ENCODE measurements at places on chromosomes 2 and 18.
A peak's percentile ranks its signal among the peaks of the same experiment; 100 is the strongest.

DNA sequence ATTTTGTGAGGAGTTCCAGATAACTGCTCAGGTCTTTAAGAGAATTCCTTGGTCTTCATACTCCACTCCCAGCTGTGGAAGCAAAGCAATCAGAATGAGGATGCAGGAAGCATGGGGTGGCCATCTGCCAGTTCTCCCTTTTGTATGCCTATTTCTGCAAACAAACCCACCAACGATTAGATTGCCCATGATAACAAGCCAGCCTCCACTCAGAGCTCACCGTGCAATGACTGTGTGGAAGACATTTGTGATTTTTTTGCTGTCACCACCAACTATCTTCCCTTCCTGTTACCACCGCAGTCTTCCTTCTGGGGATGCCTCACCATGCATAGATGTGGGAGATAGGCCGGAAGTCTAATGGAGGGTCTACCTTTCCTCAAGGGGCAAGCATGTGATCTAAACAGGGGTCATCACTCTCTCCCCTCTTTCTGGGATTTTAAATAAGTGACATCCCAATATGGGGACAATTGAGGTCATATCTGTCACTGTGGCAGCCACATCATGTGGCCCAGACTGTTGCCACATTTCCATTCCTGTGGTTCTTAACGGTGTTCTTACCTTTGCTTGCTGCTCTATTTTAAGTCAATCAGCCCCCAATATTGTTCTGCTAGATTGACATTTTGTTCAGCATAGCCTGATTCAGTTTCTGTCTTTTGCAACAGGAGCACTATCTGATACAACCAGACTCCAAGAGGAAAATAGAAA lies 4.4 kb downstream of the AFF3 start:
- H3K4me3 ChIP-seq = no peak overlapping the region
- H3K36me3 ChIP-seq = no peaks in the 10 kb centered on the region
- H3K27me3 ChIP-seq = no peaks in the 10 kb centered on the region
- no peaks in the 10 kb centered on the region for H3K4me1 ChIP-seq
- no peak for DNase-seq

DNA sequence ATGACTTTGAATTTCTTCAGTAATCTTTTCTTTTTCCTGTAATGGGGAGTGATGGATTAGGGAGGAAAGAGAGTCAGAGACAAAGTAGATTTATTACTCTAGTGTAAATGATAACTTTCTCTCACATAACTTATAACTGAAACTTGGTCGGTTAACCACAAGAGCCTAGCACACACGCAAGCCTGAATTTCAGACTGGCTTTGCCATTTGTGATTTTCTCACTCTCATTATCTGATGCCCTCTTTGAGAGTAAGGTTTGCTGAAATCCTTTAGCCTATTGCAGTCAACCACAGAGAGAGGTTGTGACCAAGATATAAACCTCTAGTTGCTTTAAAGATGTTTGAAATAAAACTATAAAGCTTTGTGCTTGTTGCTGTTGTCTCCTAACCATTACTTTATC lies 117.9 kb upstream of the NETO1 start:
- no peaks in the 10 kb centered on the region for H3K4me1 ChIP-seq
- no peak for DNase-seq
- H3K27ac ChIP-seq = no peak overlapping the region
- H3K27me3 ChIP-seq = no peaks in the 10 kb centered on the region
- H3K36me3 ChIP-seq = no peaks in the 10 kb centered on the region
- no peak overlapping the region for H3K4me3 ChIP-seq

DNA sequence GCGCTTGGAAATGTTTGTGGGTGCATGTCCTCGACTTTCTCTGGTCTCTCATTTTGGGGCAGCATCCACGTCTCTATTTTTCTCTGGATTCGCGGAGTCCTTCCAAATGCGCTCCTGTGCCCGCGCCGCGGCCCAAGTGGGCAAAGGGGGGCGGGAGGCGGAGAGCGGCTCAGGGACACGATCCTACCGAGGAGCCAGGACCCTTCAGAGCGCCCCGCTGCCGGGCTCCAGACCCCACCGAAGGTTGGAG lies 990 bp downstream of the EPAS1 start:
- DNase-seq = no peak
- no peaks in the 10 kb centered on the region for H3K36me3 ChIP-seq
- peaks cover 2% of the 10 kb centered on the region for H3K27me3 ChIP-seq
- peak overlapping the region; percentile 97 for H3K27ac ChIP-seq
- H3K4me3 ChIP-seq = peak overlapping the region; percentile 87
- peaks cover 16% of the 10 kb centered on the region for H3K4me1 ChIP-seq

- H3K27me3 ChIP-seq = peaks cover 59% of the 10 kb centered on the region
- H3K4me1 ChIP-seq = no peaks in the 10 kb centered on the region
These were observed 12.6 kb upstream of the KCNG2 start for GRCh38 chr18:79784965-79785770.

GRCh38 chr18:7038330-7038851 lies 79.2 kb downstream of the LAMA1 start:
- no peaks in the 10 kb centered on the region for H3K27me3 ChIP-seq
- H3K4me1 ChIP-seq = peaks cover 3% of the 10 kb centered on the region
- peak overlapping the region; percentile 9 for H3K27ac ChIP-seq
- no peaks in the 10 kb centered on the region for H3K36me3 ChIP-seq

DNA sequence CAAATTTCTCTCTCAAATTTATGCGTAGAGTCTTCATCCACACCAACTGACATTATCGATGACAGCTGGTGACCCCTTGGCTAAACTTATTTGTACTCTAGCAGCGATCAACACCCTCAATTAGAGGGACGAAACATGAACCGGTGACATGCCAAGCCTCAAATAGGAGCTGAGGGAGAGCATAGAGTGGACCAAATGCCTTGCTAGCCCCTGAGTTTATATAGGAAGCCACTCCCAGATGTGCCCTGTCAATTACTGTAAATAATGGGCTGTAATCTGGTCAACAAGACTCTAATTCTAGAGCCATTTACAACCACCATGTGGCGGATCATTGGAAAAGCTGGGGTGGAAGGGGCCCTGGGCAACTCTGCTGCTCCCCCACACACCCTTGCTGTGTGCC lies 47.6 kb upstream of the FHL2 start:
- no peaks in the 10 kb centered on the region for H3K36me3 ChIP-seq
- H3K27ac ChIP-seq = no peak overlapping the region
- H3K27me3 ChIP-seq = no peaks in the 10 kb centered on the region
- H3K4me3 ChIP-seq = no peak overlapping the region

DNA sequence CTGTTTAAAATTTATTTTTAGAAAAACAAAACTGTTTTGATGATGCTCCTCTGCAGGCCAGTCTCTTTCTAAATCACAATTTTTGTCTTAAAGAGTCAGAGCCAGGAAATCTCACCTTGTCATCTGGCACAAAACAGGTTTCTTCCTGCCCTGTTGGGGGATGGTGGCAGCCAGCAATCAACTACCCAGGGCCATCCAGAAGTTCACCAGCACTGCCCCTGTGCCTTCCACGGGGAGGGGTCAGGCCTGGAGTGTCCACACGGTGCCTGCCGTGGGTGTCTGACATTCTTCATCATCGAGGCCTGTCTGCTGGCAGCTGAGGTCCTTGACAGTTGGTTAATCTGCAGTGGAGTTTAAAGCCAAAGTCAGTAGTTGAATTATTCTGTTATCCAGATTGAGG lies 40.0 kb upstream of the BMP10 start:
- no peak overlapping the region for H3K27ac ChIP-seq
- H3K4me1 ChIP-seq = no peaks in the 10 kb centered on the region
- H3K27me3 ChIP-seq = no peaks in the 10 kb centered on the region
- no peak for DNase-seq
- no peak overlapping the region for H3K4me3 ChIP-seq

GRCh38 chr2:143177096-143177786 lies 48.0 kb downstream of the ARHGAP15 start:
- H3K27ac ChIP-seq = no peak overlapping the region
- no peaks in the 10 kb centered on the region for H3K27me3 ChIP-seq
- H3K4me3 ChIP-seq = no peak overlapping the region
- no peaks in the 10 kb centered on the region for H3K36me3 ChIP-seq

DNA sequence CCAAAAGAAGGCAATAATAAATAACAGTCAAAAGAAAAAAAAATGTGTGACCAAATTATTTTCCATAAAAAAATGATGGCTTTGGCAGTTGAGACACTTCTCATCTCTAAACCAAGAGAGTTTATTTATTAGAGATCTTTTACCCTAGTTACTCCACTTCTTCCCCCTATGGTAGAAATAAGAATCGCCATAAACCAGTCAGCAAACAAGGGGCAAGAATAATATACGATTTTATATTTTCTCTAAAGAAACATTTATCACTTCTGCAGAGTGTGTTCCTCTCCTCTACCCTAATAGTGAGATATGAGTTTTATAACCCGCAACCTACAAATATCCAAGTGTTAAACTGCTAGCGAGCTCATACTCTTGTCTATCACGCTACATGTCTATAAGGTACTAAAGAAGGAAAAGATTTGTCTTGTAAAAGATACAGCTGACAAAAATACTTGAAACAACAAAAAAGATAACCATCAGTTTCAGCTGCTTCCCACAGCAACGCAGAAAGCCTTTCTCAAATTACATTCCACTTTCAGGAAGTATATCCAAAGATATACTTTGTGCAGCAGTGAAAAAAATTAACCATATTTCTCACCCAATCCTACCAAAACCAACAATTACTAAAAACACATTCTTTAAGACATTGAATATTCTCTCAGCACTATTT lies 2.3 kb downstream of the RNF103 start:
- H3K27ac ChIP-seq = no peak overlapping the region
- H3K4me3 ChIP-seq = no peak overlapping the region
- H3K27me3 ChIP-seq = no peaks in the 10 kb centered on the region

Data from lung (tissue), 17 donors.